ENCODE measurements at places on chromosomes 7 and 10.

- no peak for DNase-seq
These were observed 129.6 kb upstream of the PRPS1L1 start for GRCh38 chr7:18157233-18157632.

DNA sequence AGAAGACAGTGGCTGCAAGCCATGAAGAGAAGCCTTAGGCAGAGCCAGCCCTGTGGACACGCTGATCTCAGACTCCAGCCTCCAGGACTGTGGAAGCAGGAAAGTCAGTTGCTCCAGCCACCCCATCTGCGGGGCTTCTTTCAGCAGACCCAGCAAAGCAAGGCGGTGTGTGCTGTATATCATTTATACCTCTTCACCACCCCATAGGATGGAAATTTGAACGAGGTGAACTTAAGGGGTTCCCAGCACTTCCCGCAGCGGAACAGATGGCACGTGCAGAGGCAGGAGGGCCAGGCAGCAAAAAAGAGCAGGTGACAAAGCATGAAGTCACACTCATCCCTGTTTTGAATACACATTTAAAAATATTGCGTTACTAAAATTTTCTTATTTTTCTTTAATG lies 159.4 kb downstream of the ADARB2 start:
- no peak for DNase-seq

- no peak for DNase-seq
These were observed 34.1 kb downstream of the STK17A start for GRCh38 chr7:43616977-43617376.

DNA sequence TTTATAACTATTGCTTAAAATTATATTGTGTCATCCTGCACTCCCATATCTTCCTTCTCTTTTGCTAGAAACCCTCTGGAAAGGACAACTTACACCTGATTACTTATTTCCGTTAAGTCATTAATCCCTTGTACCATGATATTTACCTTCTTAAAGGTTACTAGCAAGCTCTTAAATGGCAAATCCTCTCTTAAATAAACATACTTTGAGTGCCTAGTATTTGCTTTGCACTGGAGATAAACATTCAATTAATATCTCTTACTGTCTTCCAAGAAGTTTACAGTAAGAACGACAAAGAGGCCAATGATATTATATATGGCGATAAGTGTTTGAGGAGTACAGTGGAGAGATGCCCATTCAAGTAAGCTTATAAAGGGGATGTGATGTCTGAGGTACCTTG lies 278.3 kb downstream of the HGF start:
- no peak for DNase-seq

GRCh38 chr7:22823142-22823497 lies 471 bp upstream of the TOMM7 start:
- DNase-seq = no peak

- DNase-seq = no peak
These were observed 845.3 kb downstream of the TYW1 start for GRCh38 chr7:67841896-67842295.

DNA sequence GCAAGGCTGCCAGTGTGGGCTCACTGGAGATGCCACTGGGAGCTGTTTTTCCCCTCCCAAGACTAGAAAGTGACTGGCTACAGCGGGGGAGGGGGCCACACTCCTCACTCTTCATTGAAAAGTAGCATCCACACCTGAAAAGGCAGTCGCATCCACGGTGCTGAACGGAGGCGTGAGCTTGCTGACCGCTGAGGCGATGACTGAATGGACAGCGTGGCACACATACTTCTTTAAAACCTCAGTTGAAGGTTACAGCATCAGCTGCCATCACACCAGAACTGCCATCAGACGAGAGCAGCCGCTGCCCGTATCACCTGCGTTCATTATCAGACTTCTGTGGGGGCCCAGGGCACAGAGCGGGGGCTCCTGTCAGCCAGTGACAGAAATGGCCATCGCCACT lies 327.2 kb downstream of the DNAJB6 start:
- no peak for DNase-seq

DNA sequence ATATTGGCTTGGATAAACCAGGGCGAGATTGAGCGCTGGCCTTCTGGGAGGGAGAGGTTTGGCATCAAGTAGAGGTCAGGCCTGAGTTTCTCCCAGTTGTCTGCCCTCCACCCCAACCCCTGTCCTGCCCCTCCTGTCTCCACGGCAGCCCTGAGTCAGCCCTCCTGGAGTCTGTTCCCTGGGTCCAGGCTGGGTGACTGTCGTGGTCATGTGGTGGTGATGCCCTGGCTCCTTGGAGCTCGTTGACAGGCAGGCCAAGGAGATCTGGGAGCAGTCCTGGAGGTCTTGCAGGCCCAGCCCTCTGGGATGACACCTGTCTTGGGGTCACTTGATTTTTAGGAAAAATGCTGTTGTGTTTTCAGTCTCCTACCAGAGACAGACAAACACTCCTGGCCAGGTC lies 53.6 kb upstream of the PODXL start:
- DNase-seq = no peak

GRCh38 chr10:15084502-15084922 lies 4.1 kb downstream of the ACBD7 start:
- no peak for DNase-seq

- DNase-seq = no peak
These were observed 117.6 kb downstream of the LRRC4 start for GRCh38 chr7:127913686-127914085.

- DNase-seq = no peak
These were observed 57.0 kb upstream of the GLCCI1 start for GRCh38 chr7:7911369-7912123.

DNA sequence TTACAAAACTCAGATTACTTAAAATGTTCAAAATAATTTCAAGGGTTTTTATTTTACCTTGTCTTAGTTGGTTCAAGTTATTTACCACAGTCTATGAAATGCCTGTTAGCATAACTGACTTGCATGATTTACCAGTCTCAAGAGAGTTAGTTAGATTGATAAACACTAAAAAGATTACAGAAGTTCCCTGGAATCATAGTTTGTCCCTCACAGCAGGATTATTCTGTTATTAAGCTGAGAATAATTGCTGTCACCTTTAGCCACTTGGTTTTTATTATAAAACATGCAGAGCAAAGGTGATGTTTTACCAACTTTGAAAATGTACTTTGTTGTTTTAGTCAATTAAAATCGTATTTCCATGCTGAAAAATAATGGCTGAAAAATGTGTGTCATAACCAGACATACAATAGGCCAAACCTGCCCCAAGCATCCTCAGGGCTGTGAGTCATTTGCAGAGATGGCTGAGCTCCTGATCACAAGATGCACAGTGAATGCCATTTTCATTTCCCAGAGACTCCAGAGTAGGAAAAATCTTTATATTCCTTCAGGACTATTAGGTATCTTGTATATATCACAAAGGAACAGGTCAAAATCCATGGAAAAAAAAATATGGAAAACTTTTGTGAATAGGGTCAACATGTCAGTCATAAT lies 87.8 kb upstream of the DKK1 start:
- DNase-seq = no peak

DNA sequence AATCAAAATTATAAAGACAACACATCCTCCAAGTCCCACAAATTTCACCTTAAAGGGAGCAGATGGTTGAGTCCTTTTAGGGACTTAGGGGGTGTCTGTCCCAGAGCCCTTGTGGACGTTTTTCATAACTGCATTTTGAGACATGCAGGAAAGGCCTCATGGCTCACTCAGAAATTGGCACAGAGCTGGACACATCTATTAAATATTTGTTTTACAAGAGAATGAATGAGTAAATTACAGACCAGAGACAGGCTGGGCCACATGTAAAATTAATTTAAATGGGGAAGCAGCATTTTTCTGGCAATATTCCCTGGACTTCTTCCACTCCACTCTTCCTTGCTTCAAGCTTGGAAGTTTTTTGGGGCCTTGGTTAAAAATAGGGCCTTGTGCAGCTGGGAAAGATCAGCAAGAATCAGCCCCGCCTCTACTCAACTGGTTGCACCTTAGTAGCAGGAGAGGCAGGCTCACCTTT lies 20.0 kb downstream of the LAMB1 start:
- DNase-seq = no peak

DNA sequence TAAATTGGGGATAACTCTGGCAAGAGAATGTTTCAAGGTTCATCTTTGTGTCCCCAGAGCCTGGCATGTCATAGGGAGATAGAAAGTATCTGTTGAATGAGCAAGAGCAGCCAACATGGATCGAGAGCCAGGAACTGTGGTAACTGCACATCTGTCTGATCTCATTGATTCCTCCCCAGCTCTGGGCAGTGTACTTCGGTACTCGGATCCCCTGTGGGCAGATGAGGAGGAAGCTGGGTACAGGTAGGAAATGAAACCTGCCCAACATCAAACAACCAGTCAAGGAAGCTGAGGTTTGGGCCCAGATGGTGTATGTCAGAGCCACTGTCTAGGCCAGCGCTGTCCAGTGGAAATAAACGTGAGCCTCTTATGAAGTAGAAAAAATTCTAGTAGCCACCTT lies 76.4 kb downstream of the GRK5 start:
- DNase-seq = peak; percentile 34

DNA sequence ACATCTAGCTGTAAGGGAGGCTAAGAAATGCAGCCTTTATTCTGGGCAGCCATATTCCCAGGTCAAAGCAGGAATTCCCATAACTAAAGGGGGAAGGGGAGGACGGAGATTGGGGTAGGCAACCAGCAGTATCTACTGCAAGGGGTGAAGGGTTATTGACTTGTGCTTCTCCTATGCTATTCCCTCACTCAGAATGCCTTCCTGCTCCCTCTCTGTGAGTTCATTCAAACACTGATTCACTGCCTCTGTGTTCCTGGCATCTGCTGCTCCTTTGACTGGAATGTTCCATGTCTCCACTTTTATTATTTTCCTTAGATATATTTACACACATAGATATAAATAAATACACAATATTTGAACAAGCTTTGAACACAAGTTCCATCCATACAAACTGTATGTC lies 11.1 kb downstream of the HTR7 start:
- no peak for DNase-seq

DNA sequence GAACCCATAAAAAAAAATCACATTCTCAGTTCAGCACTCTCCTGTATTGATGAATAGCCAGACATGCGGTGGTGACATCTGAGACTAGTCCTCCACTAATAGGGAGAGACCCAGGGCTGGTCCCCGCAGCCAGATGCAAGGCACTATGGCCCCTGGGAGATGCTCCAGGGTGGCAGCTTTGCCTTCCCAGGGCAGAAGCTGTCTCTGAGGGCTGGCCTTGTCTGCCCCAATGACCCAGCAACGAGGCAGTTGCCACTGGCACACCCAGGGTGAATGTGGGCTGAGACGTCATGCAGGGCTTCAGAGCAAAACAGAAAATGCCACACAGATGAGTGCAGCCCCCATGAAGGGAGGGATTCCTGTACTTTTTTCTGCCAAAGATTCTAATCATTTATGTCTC lies 50.1 kb upstream of the GDF10 start:
- DNase-seq = no peak

GRCh38 chr10:49484486-49485235 lies 54.3 kb downstream of the ERCC6 start:
- DNase-seq = no peak

DNA sequence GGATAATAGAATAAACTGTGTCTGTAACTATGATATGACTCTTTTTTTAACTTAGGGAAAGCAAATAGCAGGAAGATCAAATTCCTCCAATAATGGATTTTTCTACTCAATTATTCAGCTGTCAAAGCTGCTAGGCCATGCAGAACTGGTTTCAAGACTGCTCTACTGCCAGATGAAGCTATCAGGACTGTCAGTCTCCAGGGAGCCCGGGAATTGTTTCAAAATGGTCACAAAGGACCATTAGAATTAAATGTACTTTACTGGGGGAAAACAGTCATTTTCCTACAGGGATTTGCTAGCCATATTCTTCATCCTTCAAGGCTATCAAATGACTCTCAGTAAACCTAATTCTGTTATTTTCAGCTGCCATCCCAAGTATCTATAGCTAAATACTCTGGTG lies 276.3 kb downstream of the LHFPL3 start:
- DNase-seq = no peak

- DNase-seq = no peak
These were observed 44.2 kb downstream of the HERPUD2 start for GRCh38 chr7:35650751-35651150.

GRCh38 chr10:46287846-46288477 lies 1.2 kb downstream of the ANTXRL start:
- DNase-seq = no peak

DNA sequence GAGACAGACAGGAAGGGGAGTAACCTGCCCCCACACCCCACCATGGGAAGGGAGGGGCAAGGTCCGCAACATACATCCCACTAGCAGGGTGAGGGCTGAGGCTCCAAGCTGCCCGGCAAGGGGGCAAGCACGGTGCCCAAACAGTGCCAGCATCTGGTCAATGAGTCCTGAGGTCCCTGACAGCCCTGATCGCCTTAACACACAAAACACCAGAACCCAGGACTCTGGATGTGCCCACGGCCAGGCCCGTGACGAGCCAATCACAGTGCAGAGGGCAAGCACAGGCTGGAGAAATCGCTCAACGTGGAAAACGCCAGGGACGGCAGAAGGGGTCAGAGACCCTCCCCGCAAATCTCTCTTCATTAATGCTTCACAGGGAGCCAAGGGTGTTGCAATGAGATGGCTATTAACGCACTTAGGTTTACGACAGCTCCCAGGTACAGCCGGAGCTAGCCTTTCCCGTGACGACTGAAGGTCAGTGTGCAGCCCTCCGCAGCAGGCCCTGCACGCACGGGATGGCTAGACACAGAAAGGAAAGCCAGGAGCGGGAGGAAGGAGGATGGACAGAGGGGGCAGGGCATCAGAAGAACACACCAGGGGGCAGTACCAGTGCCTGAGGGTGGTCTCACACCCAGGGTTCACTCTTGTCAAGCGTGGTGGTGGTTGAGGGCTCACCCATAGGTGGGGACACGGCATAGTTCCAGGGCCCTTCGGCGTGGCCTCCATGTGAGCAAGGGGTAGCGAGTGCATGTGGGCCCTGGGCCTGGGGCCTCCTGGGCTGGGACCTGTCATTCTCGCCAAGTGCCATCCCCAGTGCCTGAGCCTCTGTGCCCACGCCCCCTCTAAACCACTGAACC lies 220.5 kb downstream of the MAD1L1 start:
- no peak for DNase-seq

- no peak for DNase-seq
These were observed 114.1 kb downstream of the ZFAND4 start for GRCh38 chr10:45558425-45558824.

- no peak for DNase-seq
These were observed 98.0 kb downstream of the KCND2 start for GRCh38 chr7:120370954-120371353.
